ENCODE measurements at places on chromosomes 12 and 14.

DNA sequence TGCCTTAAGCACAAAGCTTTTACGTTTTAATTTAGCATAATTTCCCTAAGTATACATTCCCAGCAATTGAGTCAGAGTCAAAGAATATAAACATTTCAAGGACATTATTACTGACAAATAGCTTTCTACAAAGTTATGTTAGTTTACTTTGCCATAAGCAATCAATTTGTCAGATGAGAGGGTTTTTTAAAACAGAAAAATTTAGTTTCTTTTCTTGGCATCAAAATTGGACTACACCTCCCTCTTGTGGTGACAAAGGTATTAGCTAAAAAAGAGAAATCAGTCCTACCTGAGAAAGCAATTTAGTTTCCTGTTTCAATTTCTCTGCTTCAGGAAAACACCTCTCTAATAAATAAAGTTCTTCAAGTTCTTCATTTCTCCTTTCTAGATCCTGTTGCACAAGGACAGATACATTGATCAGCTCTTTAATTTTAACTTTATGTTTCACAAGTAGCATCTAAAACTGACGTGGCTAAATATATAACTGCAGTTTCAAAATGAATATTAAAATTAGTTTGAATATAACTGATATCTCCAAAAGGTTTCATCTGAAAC is 39.9 kb downstream of the DNAI7 start:
- no peak for DNase-seq

DNA sequence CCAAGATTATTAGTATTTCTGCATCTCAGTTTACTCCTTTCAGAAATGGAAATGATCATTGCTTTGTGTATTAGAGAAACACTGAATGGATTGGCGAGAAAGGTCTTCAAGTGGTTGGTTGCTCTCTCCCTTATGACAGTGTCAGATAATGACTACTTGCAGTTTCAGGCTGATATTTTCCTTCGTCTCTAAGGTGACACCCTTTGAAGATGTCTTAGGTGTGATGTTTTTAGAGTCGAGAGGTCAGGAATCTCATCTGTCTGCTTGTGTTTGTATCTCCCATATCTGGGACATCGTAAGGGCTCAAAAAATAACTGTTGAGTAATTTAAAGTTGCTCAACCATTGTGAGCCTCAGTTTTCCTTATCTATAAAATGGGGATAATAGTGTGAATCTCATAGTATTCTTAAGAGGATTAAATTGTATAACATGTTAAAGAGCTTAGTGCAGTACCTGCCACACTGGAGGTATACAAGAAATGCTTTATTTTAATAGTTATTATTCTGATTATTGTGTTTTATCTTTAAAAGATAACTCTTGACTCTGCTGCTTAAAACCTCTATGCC is 40.1 kb downstream of the NPAS3 start:
- DNase-seq: no peak

GRCh38 chr14:100419856-100420255 is 96.7 kb downstream of the SLC25A47 start:
- DNase-seq: no peak

- no peak for DNase-seq
These were observed 53.9 kb downstream of the DPF3 start for GRCh38 chr14:72839753-72840607.

DNA sequence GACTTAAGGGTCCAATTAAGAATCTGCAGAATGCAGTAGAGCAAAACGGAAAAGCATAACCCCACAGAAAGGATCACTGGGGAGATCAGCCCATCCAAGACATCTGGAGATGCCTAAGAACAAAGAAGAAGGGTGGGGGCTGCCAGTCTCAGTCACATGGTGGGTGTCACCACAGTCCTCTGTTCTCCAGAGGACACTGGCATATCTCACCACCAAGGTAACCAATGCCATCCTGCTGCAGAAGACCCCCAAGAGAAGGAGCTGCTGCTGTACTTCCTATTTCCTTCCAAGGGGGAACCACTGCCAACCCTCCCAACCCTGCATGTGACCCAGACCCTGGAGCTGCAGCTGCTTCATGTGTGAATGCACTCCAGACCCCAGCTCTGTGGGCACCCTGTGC is 91.2 kb downstream of the PTGER2 start:
- DNase-seq: no peak

DNA sequence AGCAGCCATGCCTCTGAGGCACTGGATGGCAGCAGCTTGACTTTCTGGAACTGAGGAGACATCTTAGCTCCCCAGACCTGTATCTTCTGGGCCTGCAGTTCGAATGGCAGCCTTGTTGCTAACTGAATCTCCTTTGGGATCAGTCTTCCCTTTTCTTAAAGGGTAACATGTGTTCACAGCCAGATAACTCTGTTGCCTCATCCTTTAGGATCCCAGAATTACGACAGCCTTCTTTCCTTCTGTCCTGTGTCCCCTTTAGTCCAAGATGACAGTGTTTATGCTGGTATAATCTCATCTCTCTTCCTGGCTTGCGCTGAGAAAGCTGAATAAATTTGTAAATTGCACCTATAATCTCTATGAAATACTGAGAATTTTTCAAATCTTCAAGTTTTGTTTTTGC is 9.1 kb upstream of the ERC1 start:
- no peak for DNase-seq

DNA sequence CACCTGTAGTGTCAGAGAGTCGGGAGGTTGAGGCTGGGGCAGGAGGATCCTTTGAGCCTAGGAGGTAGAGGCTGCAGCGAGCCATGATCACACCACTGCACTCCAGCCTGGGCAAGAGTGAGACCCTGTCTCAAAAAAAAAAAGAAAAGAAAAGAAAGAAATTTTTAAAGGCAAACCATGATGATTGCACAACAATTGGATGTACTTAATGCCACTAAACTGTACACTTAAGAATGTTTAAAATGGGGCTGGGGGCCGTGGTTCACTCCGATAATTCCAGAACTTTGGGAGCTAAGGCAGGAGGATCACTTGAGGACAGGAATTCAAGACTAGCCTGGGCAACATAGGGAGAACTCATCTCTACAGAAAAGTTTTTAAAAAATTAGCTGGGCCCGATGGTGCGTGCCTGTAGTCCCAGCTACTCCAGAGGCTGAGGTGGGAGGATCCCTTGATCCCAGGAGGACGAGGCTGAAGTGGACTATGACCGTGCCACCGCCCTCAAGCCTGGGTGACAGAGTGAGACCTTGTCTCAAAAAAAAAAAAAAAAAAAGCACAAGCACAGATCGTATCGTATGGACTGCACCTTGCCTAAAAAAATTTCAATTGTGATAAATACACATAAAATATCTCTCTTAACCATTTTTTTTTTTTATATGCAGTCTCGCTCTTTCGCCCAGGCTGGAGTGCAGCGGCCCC is 32.7 kb downstream of the JAG2 start:
- DNase-seq: no peak

- no peak for DNase-seq
These were observed 117.8 kb downstream of the MED13L start for GRCh38 chr12:116159593-116160200.

DNA sequence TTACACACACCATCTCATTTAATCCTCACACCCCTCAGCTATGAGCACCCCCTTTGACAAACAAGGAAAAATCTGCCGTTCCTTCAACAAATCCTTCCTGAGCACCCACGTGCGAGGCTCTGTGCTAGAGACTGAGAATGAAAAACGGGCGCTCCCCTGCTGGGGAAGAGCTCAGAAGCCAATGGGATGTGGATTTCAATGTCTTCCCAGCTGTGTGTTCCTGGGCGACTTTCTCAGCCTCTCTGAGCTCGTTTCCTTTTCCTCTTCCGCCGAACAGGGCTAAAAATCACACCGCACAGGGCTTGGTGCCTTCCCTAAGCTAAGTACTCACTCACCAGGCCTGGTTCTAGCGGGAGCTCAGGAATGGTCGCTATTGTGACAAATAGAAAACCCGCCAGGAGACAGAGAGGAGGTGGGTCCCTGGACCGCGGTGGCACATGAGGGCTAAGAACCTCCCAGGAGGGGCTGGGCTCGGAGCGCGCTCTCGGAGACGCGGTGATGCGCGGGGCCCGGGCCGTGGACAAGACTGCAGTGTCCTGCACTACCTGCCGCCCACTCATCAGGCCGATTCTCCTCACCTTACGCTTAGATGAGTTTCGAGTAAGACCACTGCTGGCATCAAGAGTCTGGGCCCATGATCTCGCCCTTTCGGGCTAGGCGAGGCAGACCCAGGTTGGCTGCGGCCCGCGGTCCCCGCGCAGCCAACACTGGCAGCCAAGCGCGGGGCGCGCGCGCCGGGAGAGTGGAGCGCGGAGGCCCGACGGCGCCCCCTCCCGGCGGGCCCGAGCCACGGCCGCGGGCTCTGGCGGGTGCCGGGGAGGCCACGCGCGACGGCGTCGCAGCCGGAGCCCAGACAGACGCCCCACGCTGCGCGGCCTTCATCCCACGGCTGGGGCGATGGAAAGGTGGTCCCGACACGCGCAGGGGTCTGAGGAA is 17.0 kb downstream of the ZDHHC22 start:
- no peak for DNase-seq

- DNase-seq: no peak
These were observed 15.8 kb downstream of the DTD2 start for GRCh38 chr14:31441273-31442111.

GRCh38 chr12:2639020-2639298 is 155.8 kb upstream of the FKBP4 start:
- no peak for DNase-seq

DNA sequence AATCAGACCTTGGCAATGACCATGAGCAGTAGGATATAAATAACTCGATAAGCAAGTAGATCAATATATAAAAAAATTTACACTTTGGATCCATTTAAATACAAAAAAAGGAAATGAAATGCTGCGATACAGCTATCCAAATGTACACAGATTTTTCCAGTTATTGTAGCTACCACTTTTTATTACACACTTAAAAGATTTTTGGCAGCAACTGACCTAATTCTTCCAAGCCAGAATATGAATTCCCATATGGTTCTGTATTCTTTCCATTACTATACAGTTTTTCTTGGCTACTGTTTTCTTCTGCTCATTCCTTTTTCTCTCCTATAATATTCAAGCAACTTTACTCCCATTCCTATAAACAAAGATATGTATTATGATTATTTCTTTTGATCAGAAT is 52.2 kb downstream of the TMTC1 start:
- no peak for DNase-seq

DNA sequence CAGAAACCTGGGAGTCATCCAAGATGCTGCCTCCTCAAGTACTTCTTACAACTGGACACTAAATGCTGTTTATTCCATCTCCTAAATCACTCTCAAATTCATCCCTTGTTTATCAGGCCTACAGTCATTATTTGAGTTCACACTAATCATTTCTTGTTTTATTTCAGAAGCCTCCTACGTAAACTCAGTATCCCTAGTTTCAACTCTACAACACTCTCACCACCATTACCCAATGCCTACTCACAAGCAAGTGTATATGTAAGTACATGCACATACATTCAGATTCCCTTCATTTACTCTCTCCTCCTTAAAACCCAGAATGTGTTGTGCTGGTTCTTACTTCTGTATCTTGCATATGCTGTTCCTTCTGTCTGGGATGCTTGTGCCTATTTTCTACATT is 43.0 kb downstream of the DDHD1 start:
- DNase-seq: no peak

DNA sequence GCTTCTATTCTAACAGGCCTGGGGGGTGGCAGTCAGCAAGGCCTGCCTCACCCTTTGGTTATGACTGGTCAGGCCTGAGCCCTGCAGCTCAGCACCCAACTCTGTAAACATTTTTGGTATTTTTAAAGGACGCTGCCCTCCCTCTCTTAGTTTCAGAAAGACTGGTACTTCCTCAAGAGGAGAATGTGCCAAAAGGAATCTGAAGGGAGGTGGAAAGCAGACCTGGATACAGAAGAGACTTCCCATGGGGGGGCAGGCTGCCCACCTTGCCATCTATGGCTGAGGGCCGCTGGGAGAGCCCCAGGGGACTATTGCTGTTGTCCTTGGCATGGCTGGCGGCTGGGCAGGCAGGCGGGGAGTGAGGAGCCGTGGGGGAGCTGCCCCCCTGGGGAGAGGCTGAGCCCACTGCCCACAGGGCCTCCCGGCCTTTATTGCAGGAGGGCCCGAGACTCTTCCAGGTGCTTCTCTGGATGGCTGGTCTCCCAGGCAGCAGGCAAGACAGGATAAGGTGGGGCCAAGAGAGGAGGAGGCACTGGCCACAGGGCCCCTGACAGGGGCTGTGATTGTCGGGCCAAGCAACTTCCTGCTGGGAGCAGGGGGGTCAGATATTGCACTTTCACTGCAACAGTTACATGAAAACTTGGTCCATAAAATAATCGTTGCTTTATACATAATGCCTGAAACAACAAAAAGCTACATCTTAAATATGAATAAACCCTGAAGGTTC is 3.5 kb downstream of the ARL6IP4 start:
- DNase-seq: no peak

DNA sequence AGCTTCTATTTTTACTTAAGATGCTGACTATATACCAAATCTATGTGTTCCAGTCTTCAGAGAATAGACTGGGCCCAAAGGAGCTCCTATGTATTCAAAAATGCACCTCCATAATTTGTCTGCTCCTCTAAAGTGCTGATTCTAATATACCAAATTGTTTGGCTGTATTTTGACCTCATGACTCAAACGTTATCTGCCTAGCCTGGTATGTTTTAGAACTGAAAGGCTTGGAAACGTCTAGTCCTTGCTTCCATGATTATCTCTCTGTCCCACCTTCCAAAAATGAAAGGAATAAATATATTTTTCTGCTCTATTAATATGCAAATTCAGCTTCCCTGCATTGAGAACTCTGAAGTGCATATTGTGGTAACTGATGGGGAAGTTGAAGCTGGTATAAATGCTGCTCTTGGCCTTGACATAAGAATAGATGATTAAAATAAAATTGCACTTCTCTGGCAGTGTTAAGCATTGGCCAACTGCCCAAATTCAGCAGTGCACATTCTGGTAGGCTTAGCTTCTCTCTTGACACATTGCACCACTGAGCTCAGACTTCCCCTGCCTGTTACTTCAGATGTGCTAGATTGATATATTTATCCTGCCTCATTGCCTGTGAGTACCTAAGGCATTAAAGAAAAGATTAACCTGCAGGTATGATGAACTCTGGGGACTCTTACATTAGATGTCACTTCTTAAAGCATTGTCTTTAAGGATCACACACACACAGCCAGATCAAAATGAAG is 882.3 kb downstream of the RPS29 start:
- DNase-seq: no peak

- DNase-seq: no peak
These were observed 14.5 kb upstream of the ACTR6 start for GRCh38 chr12:100186071-100186470.

DNA sequence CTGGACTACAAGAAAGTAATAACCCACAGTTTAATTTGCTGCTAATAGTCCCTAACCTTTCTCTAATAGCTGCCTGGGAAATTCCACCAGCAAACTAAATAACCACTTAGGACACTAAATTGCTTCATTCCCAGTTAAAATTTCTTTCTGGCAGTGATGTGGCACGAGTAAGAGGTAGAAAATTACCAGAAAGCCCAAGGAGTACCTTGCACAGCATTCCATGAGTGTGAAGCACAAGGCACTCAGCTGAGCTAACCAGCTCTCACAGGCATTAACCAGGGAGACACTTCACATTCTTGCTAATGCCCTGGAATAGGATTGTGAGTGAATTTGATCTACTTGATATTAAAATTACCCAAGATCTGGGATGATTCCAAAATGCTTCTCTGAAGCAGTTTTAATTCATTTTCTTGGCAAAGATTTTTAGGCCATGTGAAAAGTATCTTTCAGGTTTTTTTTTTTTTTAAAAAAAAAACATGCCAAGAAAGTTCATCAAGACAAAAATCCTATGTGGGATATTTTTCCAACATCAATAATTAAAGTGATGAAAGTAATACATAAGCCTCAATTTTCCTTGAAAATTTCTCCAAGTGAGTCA is 29.5 kb downstream of the TSPAN8 start:
- DNase-seq: no peak

- DNase-seq: no peak
These were observed 17.2 kb downstream of the MAP3K12 start for GRCh38 chr12:53481939-53482586.

GRCh38 chr12:105227879-105228278 is 8.1 kb downstream of the APPL2 start:
- no peak for DNase-seq

Measured in stimulated activated CD8-positive, alpha-beta memory T cell treated with anti-CD3 and anti-CD28 coated beads, Interleukin-15, amount 100 ng/mL, for 1 hour (primary cell).